COLO829 (cell line): ENCODE measurements at places on chromosomes 5 and 9.
A peak's percentile ranks its signal among the peaks of the same experiment; 100 is the strongest.

- DNase-seq, result no peak
Measured at GRCh38 chr9:107276966-107277710, 5.9 kb upstream of the RAD23B start.

- DNase-seq, result no peak
Measured at GRCh38 chr9:111078391-111079038, 40.2 kb upstream of the LPAR1 start.

DNA sequence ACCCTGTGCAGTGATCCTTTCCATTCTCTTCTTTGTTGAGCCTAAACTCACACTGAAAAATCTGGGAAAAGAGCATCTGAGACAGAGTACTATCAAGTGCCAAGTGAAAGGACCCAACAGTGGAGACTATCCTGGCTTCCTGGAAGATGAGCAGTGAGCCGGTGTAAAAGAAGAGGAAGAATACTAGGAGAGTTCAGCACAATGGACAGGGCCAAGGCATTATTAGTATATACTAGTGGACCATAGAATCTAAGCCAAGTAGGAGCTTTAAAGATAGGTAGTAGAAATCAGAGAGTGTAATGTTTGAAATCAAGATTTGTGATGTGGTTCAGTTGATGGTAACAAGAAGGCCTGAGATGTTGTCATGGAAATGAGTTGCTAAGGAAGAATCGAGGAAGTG is 140.8 kb downstream of the CAMK4 start:
- DNase-seq, result no peak

DNA sequence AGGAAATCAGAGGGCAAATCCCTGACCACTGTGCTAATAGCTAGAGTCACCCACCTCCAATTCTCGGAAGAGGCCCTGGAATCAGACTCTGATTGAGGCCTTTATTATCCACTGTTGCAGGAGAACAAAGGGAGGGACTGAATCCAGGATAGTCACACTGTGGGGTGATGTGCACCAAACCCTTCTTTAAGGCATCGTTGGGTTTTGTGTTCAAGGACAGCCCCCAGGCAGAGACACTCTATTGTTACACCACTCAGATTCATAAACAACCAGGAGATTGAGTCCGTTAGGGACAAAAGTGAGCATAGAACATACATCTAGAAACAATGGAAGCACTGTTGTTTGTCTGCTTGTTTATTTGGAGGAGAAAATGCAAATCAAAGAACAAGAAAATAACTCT is 124.6 kb upstream of the TBCA start:
- no peak for DNase-seq

GRCh38 chr9:96087669-96088299 is 212.3 kb downstream of the ERCC6L2 start:
- DNase-seq, result no peak

DNA sequence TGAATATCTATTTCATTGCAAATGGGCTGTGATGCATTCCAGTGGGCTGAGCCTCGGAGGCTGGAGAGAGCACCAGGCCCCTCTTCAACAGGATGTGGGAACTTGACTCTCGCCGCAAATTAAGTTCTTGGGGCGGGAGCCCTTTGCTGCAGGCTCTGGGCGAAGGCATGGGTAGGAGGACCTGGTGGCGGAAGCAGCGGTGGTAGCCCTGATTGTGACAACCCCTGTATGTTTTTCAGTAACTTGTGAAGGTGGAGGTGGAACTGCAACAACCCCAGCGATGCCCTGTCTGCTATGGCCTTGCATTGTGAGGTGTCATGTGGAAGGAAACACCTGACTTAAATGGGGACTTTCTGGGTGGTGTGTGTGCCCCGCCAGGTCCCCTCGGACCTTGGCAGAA is 9.4 kb downstream of the FYB1 start:
- DNase-seq, result no peak

GRCh38 chr9:91047993-91048607 is 246.5 kb downstream of the SYK start:
- peak; percentile 33 for DNase-seq

GRCh38 chr9:128109050-128109709 is 18.3 kb downstream of the PTGES2 start:
- no peak for DNase-seq

GRCh38 chr9:133235549-133236222 is 26.6 kb upstream of the OBP2B start:
- DNase-seq, result no peak

GRCh38 chr9:69279084-69279731 is 45.8 kb upstream of the ENTREP1 start:
- no peak for DNase-seq

- DNase-seq, result no peak
Measured at GRCh38 chr9:16572005-16572734, 298.3 kb downstream of the BNC2 start.
